ENCODE measurements at places on chromosomes 12 and 14. TPM values are rescaled to one million over a fixed set of nuclear protein-coding genes. Genes with fewer than 3 reads are reported as not detected.

Gene NUBPL
- 12.0 TPM for total RNA-seq

Gene IQSEC3
- total RNA-seq = 0.59 TPM

Gene KRT6C
- total RNA-seq = not detected

Gene VRTN
- total RNA-seq = not detected

Gene ALKBH2
- total RNA-seq = 14.0 TPM

Gene LRTM2
- not detected for total RNA-seq

Gene DACT1
- 35.8 TPM for total RNA-seq

Gene KRT83
- total RNA-seq = not detected

Gene GNB3
- total RNA-seq = 3.6 TPM

Gene LRRC10
- total RNA-seq = not detected

Gene PRKCH
- total RNA-seq = 3.1 TPM

Gene HOXC4
- 1.1 TPM for total RNA-seq

Gene PTPRO
- total RNA-seq = 0.28 TPM

Data from smooth muscle cell of the umbilical artery (primary cell).